ENCODE measurements at places on chromosomes 7 and 10. TPM values are rescaled to one million over a fixed set of nuclear protein-coding genes. Genes with fewer than 3 reads are reported as not detected.

Gene TMEM209
- total RNA-seq = 6.2 TPM

Gene SKAP2
- 5.2 TPM for total RNA-seq

Gene ERVW-1
- total RNA-seq = not detected

Gene CFAP69
- total RNA-seq = 1.3 TPM

Gene PRSS2
- not detected for total RNA-seq

Gene NPC1L1
- total RNA-seq = 0.13 TPM

Gene DPYSL4
- total RNA-seq = 31.7 TPM

Gene GPC2
- total RNA-seq = 0.13 TPM

Gene IFIT1B
- not detected for total RNA-seq

Gene VWDE
- not detected for total RNA-seq

Gene FGF8
- not detected for total RNA-seq

Gene PAX4
- total RNA-seq = not detected

Gene CYP26A1
- total RNA-seq = not detected

Gene ACSM6
- not detected for total RNA-seq

Gene CDHR1
- 0.32 TPM for total RNA-seq

Gene MYO1G
- total RNA-seq = 0.97 TPM

Gene TAS2R4
- 0.32 TPM for total RNA-seq

Gene PNLIPRP3
- total RNA-seq = not detected

Gene MNX1
- total RNA-seq = not detected

Gene MYL10
- not detected for total RNA-seq

Gene HTR7
- 0.16 TPM for total RNA-seq

Gene GFRA1
- 5.9 TPM for total RNA-seq

Measured in Right ventricle myocardium superior (tissue), 1 donor.